ENCODE measurements at places on chromosomes 3 and 15.
A peak's percentile ranks its signal among the peaks of the same experiment; 100 is the strongest.

GRCh38 chr3:195032106-195032759 is 238.7 kb downstream of the XXYLT1 start:
- no peak for DNase-seq

DNA sequence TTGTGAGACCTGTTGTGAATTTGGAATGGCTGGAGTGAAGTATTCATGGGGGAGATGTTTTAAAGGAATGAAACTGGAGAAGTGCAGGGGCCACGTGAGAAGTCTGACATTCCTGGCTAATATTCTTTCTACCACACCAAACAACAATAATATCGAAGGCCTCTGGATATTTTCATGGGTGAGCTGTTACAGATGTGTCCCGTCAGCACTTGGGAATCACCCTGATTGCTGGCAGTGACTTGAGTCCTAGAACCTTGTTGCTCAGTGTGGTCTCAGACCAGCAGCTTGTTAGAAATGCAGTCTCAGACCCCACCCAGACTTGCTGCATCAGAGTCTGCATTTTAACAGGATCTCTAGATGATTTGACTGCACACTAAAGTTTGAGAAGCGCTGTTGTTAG is 113.8 kb downstream of the ITPR1 start:
- no peak for DNase-seq

GRCh38 chr3:127589600-127590281 is 792 bp downstream of the TPRA1 start:
- peak; percentile 70 for DNase-seq

- DNase-seq = no peak
These were observed 1.2 kb downstream of the PFKFB4 start for GRCh38 chr3:48555231-48555948.

- DNase-seq = no peak
These were observed 27.1 kb upstream of the GABRG3 start for GRCh38 chr15:26943866-26944265.

DNA sequence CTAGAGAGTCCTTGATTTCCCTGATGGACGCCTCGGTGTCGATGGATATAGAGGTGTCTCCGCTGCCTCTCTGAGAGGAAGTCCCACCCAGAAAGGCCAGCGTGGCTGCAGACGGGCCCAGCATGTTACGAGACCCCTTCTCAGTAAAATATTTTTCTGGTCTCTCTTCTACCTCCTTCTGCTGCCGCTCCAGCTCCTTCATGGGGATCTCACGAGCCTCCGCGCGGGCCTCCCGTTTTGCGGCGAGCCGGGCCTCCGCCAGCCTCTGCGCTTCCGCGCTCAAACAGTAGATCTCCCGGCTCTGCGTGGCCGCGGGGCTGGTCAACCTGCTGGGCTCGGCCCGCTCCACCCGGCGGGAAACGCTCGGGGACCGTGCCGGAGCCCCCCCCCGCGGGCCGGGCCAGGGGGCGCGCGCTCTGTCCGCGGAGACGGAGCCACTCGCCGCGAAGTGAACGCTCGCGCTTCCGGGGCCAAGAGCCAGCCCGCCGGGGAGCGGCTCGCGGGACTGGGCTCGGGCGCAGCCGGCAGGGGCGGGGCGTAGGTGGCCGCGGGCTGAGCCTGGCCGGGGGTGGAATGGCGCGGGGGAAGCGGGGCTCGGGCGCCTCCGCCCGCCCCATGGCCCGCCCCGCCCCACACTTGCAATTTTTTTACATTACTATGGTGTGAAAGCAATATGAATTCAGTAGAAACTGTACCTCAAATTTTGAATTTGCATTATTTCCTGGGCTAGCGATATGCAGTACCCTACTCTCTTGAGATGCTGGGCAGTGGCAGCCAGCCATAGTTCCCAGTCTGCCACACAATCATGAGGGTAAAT is 10.2 kb upstream of the KCNMB3 start:
- peak; percentile 86 for DNase-seq

GRCh38 chr3:72520690-72521308 is 327.4 kb downstream of the SHQ1 start:
- DNase-seq = peak; percentile 25

GRCh38 chr15:73608941-73609340 is 24.2 kb downstream of the NPTN start:
- DNase-seq = peak; percentile 84

DNA sequence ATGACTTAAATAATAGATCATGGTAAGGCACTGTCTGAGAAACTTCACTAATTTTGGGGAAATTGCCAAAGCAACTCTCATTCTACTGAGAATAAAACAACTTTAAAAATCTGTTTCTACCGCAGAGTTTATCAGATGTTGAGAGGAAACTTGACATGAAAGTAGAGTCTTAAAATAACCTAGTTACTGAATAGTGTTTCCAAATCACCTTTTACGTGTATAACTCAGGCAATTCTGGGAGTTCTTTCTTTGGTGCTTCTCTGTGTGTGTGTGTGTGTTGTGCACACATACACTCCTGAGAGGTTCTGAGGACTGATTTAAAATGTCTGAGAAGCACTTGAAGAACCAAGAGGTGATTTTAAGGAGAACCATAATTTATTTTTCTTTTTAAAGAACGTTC is 236.6 kb downstream of the SV2B start:
- no peak for DNase-seq

GRCh38 chr3:57627976-57628375 is 30.8 kb upstream of the ARF4 start:
- no peak for DNase-seq

DNA sequence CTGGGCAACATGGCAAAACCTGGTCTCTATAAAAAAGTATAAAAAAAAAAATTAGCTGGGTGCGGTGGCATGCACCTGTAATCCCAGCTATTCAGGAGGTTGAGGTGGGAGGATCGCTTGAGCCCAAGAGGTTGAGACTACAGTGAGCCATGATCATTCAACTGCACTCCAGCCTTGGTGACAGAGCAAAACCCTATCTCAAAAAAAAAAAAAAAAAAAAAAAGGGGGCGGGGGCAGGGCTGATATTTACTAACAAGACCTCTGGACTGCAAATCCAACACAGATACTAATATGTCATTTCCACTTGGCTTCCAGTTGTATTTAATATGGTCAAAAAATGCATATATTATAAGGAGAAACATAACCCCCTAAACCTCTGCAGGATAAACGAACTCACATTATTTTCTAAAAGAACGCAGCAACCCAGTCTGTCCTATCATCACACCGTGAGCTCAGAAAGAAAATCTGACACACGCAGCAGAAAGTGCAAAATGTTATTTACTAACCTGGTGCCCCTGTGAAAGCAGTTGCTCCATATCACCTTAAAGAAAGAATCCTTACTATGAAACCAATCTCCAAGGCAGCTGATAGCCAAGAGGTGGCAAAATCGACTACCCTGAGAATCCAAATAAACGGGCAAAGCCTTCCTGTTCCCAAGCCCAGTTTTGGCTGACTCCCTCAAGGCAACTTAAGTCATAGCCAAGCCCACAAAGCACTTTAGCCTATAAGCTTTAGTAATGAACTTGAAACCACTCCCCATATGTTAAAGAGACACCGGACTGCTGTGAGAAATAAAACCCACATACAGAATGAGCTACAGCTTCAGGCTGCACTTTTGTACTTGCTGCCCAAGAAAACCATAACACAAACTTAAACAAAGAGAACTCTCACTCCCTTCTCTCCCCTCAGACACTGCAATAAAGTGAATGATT is 39.3 kb downstream of the PLD1 start:
- peak; percentile 94 for DNase-seq

GRCh38 chr3:20787005-20787404 is 601.0 kb upstream of the SGO1 start:
- no peak for DNase-seq

DNA sequence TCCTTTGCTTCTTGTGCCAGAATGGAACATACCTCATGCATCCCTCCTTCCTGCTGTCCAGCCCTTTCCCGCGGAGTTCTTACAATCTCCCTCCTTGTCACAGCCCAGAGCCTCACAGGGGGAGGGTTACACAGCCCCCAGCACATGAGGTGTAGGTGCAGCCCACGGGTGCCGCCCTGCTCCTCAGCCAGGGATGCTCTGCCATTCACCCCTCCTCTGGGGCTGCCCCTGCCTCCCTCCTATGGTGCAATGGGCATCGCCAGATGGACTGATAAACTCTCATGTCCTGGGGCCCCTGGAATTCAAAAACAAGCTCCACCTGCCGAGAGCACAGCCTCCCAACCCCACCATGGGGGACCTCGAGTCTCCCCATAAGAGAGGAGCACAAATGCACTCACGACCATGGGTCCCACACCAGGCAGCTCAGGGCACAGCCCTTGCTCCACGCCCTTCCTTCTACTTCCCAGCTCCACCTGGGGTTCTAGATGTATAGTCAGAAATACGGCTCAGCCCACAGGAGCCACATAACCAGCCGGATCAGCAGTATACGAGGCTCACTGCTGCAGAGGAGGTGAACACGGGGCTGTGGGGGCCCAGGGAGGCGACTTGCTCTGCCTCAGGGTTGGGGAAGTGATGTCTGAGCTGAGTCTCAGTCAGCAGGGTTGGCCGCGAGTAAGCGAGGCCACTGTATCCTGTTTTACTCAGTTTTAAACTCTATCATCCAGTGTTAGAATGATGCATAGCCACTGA is 269.7 kb upstream of the LYSMD4 start:
- no peak for DNase-seq

GRCh38 chr3:88084097-88084501 is 25.0 kb downstream of the ZNF654 start:
- no peak for DNase-seq

DNA sequence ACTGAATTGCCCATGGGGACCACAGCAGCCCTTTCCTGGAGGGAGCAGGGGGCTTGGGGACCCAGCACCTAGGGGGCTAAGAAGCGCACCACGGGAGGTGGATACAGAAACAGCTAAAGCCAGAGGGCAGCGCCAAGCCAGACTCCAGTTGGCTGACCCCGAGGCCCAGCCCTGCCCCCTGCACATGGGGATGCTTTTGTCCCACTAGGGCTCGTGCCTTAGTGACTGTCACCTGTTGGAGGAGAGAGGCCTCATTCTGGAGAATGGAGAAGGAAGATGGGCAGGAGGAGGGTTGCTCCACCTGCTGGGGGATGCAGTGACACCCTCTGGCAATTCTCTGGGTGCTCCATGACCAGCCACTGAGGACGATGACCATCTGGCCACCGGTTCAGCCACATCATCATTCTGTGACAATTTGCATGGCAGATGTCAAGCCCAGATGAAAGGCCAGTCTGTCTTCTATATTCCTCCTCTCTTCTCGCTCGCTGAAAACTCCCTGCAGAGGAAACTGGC is 167.8 kb upstream of the TLE3 start:
- DNase-seq = no peak

DNA sequence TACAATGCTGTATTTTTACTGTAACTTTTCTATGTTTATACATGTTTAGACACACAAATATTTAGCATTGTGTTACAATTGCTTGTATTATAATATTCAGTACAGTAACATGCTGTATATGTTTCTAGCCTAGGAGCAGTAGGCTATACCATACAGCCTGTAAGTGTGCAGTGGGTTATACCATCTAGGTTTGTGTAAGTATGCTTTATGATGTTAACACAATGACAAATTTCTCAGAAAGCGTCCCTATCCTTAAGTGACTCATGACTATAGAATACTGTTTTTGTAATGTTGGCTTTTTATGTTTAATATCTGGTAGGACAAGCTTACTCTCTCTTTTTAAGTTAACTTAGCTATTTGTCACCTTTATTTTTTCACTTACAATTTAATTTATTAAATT is 127.5 kb upstream of the THRB start:
- no peak for DNase-seq

DNA sequence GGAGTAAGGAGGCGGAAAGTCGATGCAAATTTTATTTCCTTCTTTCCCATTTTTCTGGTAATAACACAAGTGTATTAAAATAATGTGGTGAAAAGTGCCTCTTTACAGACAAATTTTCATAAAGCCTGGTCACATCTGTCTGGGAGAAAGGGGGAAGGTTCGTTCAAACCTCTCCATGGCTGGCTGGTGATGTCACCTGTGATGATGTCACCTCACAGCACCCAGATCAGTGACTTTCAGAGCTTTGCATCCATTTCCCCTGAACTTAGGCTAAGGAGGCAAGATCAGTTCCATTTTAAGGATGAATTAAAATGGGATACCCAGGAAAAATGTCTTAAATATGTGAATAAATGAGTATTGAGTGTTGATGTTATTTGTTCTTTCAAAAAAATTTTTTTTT is 34.1 kb downstream of the ATP10A start:
- peak; percentile 57 for DNase-seq

DNA sequence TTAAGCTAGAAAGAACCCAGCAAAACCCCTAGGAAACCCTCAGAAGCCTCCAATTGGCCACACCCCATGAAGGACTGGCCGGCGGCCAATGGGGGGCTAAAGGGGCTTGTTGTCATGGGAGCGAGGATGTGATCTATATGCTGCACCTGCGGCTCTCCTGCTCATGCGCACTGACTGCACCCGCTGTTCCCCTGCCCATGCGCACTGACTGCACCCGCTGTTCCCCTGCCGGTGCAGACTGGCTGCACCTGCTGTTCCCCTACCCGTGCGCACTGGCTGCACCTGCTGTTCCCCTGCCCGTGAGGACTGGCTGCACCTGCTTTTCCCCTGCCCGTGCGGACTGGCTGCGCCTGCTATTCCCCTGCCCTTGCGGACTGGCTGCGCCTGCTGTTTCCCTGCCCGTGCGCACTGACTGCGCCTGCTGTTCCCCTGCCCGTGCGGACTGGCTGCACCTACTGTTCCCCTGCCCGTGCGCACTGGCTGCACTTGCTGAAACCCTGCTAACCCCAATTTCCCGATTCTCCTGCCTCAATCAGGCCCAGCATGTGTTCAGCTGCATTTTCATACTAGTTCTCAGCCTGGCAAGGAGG is 16.8 kb upstream of the MCCC1 start:
- DNase-seq = no peak

DNA sequence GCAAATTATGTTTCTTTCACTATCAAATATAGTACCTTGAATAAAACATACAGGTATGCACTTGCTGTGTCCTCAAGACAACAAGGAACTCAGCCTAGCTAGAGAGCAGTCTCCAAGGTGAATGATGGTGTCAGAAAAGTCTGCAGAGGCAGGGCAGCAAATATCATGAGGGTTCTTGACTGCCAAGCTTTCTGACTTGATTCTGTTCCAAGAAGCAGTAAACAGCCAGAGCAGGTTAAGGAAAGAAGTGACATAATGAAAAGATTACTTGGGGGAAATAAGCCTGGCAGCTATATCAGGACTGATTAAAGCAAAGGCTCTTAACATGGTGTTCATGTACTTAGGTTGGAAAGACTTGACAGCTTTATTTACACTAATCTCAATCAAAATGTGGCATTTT is 192.2 kb upstream of the GADL1 start:
- DNase-seq = no peak

GRCh38 chr3:13998831-13999230 is 119.0 kb upstream of the WNT7A start:
- no peak for DNase-seq
